ENCODE measurements at places on chromosomes 4 and X.
A peak's percentile ranks its signal among the peaks of the same experiment; 100 is the strongest.

DNA sequence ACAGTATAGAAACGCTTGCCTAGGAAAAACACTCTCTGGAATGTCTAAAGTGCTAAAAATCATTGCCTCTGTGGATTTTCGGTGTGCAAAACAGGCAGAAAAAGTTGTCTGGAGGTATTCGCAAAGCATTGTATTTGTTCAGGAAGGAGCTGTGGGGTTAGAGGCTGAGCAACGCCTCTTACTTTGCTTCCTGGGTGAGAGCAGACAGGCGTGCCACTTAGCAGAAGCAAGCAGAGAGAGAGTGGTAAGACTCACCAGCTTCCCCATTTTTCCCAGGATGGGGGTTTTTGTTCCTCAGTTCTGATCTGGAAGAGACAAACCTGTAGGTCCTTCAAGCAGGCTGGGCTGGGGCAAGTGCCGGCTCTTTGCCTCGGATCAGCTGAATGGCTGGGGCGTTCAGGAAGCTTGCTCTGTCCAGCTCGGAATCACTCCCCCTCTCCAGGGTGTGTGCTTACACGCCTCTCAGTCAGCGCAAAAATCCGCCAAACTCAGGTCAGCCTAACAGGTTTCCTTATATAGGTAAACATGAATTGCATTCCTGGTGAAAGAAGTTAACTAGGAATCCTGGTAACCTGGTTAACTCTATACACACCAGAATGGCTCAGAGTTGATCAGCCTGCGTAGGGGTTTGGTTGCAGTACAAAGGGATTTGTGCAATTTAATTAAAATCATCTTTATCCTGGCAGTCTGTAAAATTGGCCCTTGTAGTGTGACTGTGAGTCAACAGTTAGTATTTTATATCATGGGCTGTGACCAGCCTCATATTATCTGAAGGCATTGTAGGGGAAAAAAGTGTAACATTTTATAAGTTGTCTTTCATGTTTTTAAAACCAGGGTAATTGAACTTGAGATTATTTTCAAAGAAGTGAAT is 213.1 kb upstream of the MID1 start:
- DNase-seq: peak; percentile 15

DNA sequence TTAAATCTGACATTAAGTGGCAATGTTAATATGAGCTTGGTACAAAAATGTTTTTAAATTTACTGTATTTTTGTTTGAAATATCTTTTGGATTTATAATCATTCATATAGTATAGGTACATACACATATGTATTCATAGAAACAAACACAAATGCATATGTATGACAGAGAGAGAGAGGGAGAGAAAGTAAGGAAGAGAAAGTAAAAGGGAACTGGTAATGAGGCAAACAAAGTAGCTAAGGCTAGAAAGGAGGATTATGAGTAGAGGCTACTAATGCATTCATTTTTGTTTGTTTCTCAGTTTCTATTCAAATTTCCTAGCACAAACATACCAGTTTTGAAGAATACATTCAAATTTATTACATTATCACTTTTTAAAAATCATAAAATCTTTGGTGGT is 132.4 kb downstream of the GLRA3 start:
- DNase-seq: no peak

GRCh38 chr4:75889537-75890199 is 12.6 kb downstream of the PPEF2 start:
- DNase-seq: no peak

- no peak for DNase-seq
Observed at GRCh38 chrX:15816886-15817285, 26.6 kb downstream of the ZRSR2 start.

DNA sequence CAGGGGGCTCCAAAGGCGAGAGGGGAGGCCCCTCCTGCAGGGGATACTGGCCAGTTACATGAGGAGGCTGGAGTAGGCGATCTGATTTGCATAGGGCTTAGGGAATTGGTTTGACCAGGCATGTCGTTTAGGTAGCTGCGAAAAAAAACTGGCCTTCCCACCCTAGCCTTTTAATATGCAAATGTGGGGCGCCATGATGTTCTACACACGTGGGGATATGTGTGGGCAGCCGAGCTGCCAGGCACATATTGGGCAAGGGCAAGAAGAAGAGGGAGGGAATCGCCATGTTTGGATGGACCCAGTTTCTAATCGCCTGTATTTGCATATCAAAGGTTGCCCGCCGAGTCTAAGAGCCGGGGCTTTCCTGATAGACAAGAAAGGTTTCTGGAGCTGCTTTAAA is 121.3 kb downstream of the PRKX start:
- no peak for DNase-seq

DNA sequence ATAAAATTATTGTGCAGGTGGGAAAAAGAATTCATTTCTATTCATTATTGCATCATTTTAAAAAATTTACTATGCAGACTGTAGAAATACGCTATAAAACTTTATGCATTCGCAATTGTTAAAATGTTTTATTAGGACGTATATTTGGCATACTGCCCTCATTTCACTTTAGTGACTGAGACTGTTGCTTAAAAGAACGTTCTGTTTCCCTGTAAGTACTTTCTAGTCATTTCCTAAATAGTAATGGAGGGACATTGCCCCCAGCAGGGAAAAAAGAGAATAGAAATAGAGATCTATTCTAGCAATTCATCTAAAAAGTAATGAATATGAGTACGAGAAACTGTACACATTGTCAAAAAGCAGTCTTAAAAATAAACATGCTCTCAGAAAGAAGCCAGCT is 1295.8 kb upstream of the TENM3 start:
- no peak for DNase-seq

DNA sequence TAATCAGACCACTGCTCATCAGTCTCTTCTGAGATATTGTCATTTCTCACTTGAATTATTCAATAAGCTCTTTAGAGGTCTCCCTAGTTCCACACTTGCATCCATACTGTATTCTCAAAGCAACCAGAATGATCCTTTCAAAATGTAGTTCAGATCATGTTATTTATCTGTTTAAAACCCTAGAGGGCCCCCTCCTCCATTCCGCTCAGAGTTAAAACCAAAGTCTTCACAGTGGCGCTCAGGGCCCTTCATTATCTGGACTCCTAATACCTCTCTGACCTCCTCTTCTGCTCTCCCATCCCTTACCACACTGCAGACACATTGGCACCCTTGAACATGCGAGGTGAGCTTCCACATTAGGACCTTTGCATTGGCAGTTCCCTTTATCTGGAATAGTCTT is 32.7 kb upstream of the HPGDS start:
- no peak for DNase-seq

- DNase-seq: no peak
Observed at GRCh38 chrX:154305541-154306205, 10.1 kb downstream of the TKTL1 start.

DNA sequence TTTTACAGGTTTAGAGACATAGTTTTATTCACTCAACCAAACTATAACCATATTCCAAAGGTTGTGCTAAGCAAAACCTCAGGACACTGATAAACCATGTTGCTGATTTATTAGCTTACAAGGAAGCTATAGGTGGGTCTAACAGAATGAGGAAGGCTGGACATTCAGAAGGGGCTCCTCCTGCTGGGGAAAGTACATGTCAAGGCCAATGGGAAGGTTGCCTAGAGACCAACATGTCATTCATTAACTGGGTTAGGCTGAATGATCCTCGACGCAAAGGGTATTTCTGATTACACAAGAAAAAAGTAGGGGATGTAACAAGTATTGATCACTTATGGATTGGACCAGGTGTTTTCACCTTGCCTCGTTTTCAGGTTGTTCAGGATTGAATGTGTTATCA is 30.3 kb downstream of the SLC10A6 start:
- DNase-seq: peak; percentile 10

DNA sequence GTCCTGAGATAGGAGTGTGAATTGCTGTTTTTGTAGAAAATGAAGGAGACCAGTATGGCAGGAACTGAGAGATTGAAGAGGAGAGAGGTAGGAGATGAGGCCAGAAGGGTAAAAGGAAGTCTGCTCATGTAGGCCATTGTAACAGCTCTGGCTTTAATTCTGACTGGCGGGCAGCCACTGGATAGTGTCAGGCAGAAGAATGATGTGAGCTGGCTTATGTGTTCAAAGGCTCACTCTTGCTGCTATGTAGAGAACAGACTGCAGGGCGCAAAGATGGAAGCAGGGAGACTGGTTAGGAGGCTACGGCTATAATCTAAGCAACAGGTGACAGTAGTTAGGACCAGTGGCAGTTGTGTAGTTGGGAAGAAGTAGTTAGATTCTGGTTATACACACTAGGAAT is 160.2 kb upstream of the FGF13 start:
- no peak for DNase-seq

GRCh38 chrX:137982472-137983172 is 416.7 kb downstream of the ZIC3 start:
- no peak for DNase-seq

DNA sequence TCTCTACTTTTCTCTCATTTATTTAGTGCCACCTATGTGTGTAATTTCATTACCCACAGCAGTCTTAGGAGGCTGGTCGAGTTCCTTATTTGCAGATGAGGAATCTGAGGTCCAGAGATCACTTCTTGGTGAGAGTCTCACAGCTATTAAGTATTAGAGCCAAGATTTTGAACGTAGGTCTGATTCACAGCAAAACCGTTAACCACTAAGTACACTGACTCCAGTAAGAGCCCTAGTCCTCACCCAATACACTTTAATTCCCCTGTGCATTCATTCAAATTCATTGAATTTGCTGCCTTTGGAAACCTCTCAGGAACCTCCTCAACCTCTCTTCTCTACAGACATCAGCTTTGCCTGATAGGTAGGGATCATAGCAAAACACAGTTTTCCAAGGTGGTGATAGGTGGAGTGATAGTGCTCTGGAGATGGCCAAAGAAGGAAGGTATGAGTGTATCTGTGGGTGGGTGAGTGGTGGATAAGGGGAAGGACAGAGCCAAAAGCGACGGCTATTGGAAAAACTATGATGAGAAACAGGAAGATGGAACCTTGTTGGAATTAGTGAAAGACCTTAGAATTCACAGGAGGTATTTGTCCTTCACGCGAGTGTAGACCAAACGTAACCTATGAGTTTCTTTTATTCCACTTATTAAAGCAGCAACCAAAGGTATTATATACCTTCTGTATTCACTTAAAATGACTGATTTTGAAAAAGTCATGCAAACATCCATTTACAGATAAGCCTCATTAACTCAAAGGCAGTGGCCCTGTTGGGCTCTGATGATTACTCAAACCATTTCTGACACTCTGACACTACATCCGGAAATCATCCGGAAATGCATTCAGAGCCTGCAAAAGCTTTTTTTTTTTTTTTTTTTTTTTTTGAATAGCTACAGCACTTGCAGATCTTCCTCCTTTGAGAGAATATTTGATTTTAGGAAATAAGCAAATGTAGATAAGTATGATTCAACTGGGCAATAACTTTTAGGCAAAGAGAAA is 6.3 kb downstream of the FMR1 start:
- no peak for DNase-seq

- no peak for DNase-seq
Observed at GRCh38 chrX:151723156-151723760, 7.4 kb downstream of the FATE1 start.

DNA sequence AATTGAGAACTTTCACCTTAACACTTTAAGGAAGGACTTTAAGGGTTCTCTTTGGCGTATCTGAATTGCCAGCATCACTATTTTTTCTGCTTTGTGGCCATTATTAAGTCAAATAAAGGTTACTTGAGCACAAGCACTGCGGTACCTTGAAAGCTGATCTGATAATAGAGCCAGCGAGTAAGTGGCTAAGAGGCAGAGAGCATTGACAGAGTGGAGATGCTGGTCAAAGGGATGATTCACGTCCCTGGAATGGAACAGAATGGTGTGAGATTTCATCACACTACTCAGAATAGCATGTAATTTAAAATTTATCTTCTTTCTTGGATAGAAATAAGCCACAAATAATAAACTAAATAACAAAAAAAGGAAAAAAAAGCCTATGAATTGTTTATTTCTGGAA is 57.1 kb upstream of the NPFFR2 start:
- DNase-seq: no peak

- DNase-seq: peak; percentile 60
Observed at GRCh38 chrX:119757979-119758730, at the start of gene SOWAHD. Gene SOWAHD (plus strand): TSS chrX:119758588. CDS start chrX:119758668, 80 bp downstream.

GRCh38 chrX:9355739-9356138 is 109.1 kb upstream of the TBL1X start:
- no peak for DNase-seq

- no peak for DNase-seq
Observed at GRCh38 chr4:181524499-181524898, 718.7 kb upstream of the TENM3 start.

- DNase-seq: no peak
Observed at GRCh38 chr4:174626342-174627008, 104.2 kb upstream of the HPGD start.

- no peak for DNase-seq
Observed at GRCh38 chr4:142778430-142778829, 67.7 kb downstream of the INPP4B start.

DNA sequence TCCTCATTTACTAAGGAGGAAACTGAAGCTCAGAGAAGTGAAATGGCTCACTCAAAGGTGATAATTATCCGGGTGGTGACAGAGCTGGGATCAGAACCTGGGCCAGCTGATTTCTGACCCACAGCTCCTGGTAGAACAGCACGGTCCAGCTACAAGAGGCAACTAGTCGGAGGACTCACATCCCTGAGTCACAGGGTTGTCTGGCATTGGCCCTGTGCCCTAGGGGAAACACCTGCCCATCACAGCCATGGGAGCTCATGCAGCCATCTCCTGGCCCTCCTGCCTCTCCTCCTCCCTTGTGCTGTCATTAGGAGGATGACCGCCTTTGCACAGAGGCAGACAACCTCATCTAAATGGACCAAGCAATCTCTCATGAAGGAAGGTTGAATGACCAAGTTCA is 115.2 kb upstream of the TSPAN5 start:
- DNase-seq: no peak

- no peak for DNase-seq
Observed at GRCh38 chrX:68695206-68695845, 47.9 kb downstream of the STARD8 start.

- no peak for DNase-seq
Observed at GRCh38 chrX:2969021-2969420, 37.3 kb upstream of the ARSH start.

Measured in HuH-7 (cell line).